ENCODE measurements at places on chromosomes 3 and 15. TPM values are rescaled to one million over a fixed set of nuclear protein-coding genes. Genes with fewer than 3 reads are reported as not detected.

The GATA2 gene
- total RNA-seq, result not detected

GRCh38 chr15:29476503-29477080 lies 207.0 kb upstream of the NSMCE3 start:
- H3K36me3 ChIP-seq, result no peaks in the 10 kb centered on the region
- DNase-seq, result no peak
- no peaks in the 10 kb centered on the region for H3K27me3 ChIP-seq
- H3K4me3 ChIP-seq, result no peak overlapping the region

The SPINK8 gene
- total RNA-seq, result not detected

- peak within 1 kb of the TSS; percentile 76 for H3K27ac ChIP-seq
- H3K4me1 ChIP-seq, result peaks cover 38% of the 10 kb centered on the region
- H3K4me3 ChIP-seq, result peak within 1 kb of the TSS; percentile 79
- H3K27me3 ChIP-seq, result peaks cover 4% of the 10 kb centered on the region
- DNase-seq, result peak; percentile 57
These were observed at the start of gene APBA2 for GRCh38 chr15:28885630-28886430. Gene APBA2 (plus strand): TSS chr15:28885974. CDS start chr15:29053885, 167,911 bp downstream.

The OR5K2 gene
- not detected for total RNA-seq

The ALDH1A2 gene
- total RNA-seq, result not detected

GRCh38 chr3:155805204-155805801 lies 775 bp downstream of the C3orf33 start:
- H3K27me3 ChIP-seq, result peaks cover 10% of the 10 kb centered on the region
- peak overlapping the region; percentile 81 for H3K4me3 ChIP-seq
- H3K36me3 ChIP-seq, result no peaks in the 10 kb centered on the region
- H3K4me1 ChIP-seq, result peaks cover 10% of the 10 kb centered on the region
- peak overlapping the region; percentile 22 for H3K27ac ChIP-seq
- no peak for DNase-seq

DNA sequence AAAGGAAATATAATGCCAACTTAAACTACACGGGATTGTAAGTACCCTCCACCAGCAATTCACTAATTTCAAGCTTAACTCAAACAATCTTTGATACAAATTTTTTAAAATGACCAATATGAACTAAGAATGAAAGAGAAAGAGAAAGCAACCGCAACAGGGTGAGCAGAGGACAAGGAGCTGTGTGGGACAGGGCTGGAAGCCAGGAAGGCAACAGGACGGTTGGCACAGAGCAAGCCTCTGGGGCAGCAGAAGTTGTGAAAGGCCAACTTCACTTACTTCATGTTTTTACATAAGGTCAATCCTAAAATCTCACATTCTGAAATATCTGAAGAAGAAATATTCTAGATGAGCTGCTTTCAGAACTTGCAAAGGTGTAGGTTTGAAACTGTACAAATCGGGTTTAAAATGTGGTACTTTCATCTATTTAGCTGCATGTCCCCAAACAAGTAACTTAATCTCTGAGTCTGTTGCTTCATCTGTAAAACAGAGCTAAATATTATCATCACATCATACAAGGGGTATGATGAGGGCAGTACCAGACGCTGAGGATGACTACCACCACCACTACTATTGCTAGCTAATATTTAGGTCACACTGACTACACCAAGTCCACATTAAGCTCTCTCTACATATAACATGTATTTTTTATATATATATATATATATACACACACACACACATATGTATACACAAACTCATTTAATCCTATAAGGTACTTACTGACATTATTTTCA lies 101.7 kb downstream of the IGSF11 start:
- no peaks in the 10 kb centered on the region for H3K27me3 ChIP-seq
- H3K4me1 ChIP-seq, result peaks cover 8% of the 10 kb centered on the region
- H3K36me3 ChIP-seq, result no peaks in the 10 kb centered on the region

DNA sequence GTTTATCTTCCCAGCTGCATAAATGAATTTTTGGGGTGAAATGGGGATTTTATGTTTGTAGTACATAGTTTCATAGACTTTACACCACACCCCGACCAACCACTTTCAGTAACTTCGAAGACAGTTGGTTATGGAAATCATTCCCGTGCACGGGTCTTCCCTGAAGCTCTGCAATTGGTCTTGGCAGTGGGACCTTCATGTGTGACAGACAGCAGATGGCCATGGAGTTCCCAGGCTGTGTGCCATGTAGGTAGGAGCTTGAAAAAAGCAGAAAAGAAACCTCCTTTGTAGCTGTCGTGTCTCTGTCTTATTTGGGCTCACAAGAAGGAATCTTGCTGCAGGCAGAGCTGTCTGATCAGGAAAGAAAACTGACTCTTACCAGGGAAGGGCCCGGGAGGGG lies 25.9 kb downstream of the EXOG start:
- peaks cover 35% of the 10 kb centered on the region for H3K36me3 ChIP-seq
- H3K27ac ChIP-seq, result no peak overlapping the region
- no peak overlapping the region for H3K4me3 ChIP-seq
- peaks cover 35% of the 10 kb centered on the region for H3K4me1 ChIP-seq

The ZMYND10 gene
- total RNA-seq, result 5.0 TPM

The RHOA gene
- total RNA-seq, result 518 TPM

The ARIH2 gene
- 112 TPM for total RNA-seq

Measured in activated CD8-positive, alpha-beta T cell treated with anti-CD3 and anti-CD28 coated beads, Interleukin-2, amount 10 ng/mL, durations not matched to agents 7 days and 5 days (primary cell).